ENCODE measurements at places on chromosomes 12 and 14. TPM values are rescaled to one million over a fixed set of nuclear protein-coding genes. Genes with fewer than 3 reads are reported as not detected.

Gene TSPAN19
- total RNA-seq: 0.41 TPM

Gene CAPZA3
- total RNA-seq: not detected

Gene PLBD1
- total RNA-seq: 31.4 TPM

Gene TSPAN8
- 23.5 TPM for total RNA-seq

Gene TAS2R50
- total RNA-seq: 7.0 TPM

Gene RERG
- 40.5 TPM for total RNA-seq

Gene SLC15A5
- not detected for total RNA-seq

Gene TRPV4
- 13.9 TPM for total RNA-seq

Gene RTN1
- total RNA-seq: 7.9 TPM

Gene IKBIP
- 14.3 TPM for total RNA-seq

Gene FERMT2
- total RNA-seq: 147 TPM

Gene KCNH5
- total RNA-seq: 0.23 TPM

Gene LRRK2
- 42.7 TPM for total RNA-seq

Gene RD3L
- 0.23 TPM for total RNA-seq

Gene GALNT6
- total RNA-seq: 8.6 TPM

Gene AMN
- total RNA-seq: 33.7 TPM

Gene CISTR
- total RNA-seq: not detected

Gene GARIN6
- total RNA-seq: not detected

Gene ZNF641
- 26.5 TPM for total RNA-seq

Gene LRRC10
- total RNA-seq: not detected

Gene KRT75
- total RNA-seq: not detected

Gene TEP1
- total RNA-seq: 14.9 TPM

Gene KRT5
- total RNA-seq: 2.6 TPM

Measured in metanephros (tissue), 2 donors.